Activated gamma-delta T cell treated with anti-CD3 and anti-CD28 coated beads, Interleukin-2, amount 50 U/mL, for 16 hours (primary cell): ENCODE measurements at places on chromosomes 6 and 20.

DNA sequence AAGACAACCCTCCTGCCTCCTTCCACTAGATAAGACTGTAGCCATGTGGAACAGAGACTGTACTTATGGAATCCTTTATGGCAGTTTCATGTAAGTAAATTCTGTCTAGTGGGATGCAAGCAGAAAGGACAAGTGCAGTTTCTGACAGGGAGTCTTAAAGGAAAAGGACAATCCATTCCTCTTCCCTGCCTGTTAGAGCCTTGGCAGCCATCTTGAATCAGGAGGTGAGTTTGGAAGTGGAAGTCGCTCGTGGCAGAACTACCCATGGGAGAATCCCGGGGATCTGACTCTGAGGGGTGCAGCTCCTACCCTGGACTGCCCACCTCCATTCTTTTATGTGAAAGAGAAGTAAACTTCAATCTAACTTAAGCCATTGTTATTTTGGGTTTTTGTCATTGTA, 61.4 kb upstream of the AKAP12 start:
- no peak for DNase-seq

DNA sequence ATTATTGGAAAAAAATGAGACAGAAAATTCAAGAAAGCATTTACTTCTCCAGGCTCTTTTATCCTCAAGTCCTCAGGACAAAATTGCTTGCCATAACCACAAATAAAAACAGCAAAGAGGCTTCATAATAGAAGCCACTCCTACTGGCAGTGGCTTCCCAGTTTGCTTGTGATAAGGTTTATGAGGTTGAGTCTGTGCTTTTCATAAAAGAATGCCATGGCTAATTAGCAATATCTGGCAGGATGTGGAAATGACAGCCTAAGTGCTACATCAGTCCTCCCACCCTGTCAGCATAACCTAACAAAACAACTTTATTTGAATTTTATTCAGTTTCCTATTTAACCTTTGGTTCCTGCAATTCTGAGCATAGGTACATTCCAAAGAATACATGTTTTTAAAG, 80.9 kb upstream of the HTR1E start:
- DNase-seq, result no peak

DNA sequence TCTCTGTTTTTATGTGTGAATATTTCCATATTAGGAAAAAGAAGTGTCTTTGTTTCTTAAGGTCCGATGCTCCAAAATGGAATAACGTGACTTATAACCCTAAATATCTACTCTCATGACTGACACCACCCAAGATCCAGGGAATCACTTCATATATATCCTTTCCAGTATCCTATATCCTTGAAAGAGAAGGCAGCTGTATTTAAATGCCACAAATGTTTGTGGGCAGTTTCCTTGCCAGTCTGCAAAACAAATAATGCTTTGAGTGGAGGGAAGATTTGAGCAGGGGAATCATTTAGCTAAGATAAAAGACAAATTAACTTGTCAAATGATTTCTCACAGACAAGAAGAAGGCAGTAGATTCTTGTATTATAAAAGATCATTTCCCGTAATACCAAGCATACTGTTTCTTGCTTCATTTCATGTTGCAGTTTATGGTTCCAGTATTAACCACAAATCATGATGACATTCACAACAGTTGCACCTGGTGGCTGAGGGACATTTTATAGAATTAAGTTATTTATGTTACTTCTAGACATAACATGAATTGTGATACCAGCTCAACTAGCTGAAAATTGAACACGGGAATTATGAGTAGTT, 30.0 kb upstream of the FABP7 start:
- DNase-seq, result no peak

- DNase-seq, result no peak
Measured at GRCh38 chr6:97304701-97305100, 21.7 kb upstream of the MMS22L start.

DNA sequence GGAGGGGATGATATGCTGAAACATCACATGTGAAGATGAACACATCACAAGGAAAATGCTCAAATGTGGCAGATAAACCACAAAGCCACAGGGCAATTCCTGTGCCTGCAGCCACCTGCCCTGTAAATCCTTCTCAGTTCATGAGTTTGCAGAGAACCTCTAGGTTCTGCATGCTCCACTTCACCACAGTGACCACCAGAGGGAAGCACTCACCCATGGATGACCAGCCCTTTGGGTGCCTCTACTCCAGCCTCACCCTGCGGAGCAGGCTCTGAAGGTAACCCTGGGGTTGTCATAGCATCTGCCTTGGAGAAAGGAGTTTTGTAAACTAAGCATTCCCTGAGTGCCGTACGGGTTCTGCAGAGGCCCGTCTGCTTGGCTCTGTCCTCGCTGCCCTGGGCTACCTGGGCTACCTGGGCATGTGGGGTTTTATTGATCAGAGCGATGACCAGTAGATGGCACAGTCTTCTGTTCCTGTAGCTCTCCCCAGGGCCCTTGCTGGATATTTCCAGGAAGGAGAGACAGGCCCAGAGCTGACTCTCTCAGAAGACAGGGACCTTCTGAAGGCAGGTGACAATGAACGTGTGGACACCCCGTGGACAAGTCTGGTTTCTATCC, 31.7 kb upstream of the CST1 start:
- DNase-seq, result no peak

GRCh38 chr6:84074988-84075781, 41.6 kb downstream of the MRAP2 start:
- DNase-seq, result no peak

GRCh38 chr20:23361119-23361475, 885 bp upstream of the GZF1 start:
- no peak for DNase-seq

DNA sequence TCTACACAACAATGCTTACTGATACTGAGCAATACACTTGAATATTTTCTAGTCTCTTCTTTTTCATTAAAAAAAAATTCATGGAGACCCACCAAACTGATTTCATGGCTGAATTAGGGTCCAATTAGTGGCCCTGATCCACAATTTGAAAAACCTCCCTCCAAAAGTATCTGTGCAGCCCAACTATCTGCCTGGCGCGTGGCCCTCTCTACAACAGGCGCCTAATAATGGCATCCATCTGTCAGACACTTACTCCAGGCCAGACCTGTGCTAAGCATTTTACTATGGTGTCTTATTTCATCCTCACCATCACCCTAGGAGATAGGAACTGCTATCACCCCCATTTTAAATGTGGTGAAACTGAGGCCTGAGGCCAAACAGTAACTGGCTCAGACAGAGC, 14.0 kb downstream of the TFEB start:
- DNase-seq, result no peak

DNA sequence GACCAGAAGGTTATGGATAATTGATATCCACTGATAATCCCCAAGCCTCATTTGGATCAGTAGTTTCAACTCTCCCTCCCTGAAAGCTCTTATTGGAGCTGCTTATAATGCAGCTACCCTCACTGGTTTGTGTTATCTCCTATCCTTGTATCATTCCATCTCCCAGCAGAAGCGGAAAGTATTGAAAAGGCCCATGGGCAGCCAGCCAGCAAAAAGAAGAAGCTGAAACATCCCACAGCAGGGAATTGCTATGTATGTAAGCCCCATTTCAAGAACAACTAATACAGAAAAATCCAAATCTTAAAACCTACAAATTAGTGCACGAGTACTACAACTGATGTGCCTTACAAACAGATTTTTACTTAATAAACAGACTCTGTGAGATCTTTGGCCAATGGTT, 269.0 kb upstream of the ECI2 start:
- DNase-seq, result no peak

- no peak for DNase-seq
Measured at GRCh38 chr6:143726015-143726647, 48.4 kb downstream of the PHACTR2 start.

DNA sequence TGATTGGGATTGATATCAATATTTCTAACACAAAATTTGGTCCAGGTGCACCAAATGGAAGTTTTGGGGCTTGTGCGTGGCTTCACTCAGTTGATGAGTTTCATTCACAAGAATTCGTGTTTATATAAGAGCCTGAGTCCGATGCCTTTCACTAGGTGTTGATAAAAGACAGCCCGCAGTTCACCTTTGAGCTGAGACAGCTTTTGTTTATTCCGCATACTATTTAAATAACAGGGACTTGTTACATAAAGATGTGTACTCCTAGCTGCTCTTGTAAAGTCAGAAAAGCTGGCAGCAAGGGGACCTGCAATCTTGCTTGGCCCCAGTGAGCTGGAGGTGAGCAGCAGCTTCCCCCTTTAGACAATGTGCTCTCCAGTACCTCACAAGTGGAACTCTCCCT, 19.0 kb upstream of the NRN1 start:
- DNase-seq, result no peak

DNA sequence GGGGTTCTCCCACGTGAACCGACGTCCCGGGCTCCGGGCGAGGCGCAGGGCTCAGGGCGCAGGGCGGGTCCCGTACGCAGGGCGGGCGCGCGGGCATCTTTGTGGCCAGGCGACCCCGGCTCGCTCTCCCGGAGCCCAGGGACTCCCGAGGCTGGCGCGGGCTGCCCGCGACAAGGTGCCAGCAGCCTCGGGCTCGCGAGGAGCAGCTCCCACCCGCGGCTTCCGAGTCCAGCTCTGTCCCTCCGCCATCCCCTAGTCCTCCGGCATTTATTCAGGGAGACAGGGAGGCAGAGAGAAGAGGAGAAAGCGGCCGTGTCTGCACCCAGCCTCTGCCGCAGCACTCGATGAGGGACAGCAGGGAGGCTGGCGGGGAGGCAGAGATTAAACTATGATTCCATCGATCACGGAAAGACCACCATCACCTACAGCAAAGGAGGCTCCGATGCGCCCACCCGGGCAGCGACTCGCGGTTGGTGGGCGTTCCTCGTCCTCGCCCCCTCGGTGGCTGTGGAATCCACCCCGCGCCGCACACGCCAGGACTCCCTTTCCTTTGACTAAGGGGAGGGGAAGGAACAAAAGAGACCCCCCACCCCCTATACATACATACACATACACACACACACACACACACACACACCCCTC, 1.1 kb downstream of the RGS17 start:
- DNase-seq, result no peak

DNA sequence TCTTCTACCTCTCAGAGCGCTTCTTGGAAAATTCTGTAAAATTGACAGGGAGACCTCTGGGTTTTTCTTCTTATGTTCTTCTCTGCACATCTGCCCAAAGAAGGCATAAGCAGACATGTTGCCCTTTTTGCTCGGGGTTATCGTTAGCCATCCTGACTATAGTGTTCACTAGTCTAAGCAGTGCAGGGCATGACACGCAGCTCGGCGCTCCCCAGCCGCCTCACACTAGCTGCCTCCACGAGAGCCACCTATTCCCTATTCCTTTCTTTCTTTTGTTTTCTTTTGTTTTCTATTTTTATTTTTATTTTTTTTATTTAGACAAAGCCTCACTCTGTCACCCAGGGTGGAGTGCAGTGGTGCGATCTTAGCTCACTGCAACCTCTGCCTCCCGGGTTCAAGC, 100.2 kb upstream of the OPRM1 start:
- no peak for DNase-seq

GRCh38 chr6:139597771-139598755, 223.6 kb upstream of the CITED2 start:
- no peak for DNase-seq

DNA sequence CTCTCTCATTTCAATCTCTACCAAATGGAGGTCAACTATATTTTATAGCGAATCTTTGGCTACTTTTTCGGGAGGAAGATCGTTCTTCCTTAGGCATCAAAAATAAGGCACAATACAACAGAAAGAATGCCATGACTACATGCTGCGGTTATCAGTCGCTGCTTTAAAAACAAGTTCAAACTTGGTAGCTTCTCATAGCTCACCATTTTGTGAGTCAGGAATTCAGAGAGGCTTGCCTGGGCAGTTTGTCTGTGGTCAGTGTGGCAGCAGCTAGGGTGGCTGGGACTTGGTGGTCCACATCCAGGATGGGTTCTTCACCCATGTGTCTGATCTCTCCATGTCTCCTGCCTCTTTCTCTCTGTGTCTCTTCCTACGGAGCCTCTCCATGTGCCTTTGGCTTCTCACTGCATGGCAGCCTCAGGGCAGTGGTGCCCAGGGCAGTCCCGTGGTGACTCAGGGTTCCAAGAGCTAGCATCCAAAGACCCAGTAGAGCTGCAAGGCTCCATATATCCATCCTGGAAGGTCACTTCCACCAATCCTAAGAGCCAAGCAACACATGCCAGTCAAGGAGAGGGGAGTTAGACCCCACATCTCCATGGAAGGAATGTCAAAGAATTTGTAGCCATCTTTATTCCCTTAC, 10.4 kb downstream of the SCML4 start:
- no peak for DNase-seq

DNA sequence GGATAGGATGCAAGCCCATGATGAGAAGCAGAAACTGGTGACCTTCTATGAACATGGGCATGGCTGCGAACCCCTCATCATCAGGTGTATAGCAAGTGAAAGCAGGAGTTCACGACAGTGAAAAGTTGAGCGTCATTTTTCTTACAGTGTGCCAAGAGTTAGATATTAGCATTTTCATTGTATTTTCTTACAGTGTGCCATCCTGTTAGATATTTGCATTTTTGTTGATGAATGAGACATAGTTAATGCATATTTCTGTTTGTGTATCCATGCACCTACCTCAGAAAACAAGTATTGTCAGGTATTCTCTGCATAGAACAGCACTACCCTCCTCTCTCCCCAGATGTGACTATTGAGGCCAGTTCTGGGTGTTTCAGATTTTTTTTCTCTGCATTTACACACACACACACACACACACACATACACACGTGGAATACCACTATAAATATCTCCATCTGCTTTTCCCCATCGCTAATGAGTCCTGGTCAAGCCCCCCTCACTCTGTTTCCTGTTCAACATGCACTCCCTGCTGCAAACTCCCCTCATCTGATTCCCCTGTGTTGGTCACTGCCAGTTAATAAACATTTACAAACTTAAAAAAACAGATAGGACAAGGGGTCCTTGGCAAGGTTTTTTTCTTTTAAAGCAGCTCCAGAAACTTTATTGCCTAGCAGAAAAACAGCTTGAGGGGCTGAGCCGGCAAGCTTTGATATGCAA, 41.7 kb downstream of the PLN start:
- no peak for DNase-seq

DNA sequence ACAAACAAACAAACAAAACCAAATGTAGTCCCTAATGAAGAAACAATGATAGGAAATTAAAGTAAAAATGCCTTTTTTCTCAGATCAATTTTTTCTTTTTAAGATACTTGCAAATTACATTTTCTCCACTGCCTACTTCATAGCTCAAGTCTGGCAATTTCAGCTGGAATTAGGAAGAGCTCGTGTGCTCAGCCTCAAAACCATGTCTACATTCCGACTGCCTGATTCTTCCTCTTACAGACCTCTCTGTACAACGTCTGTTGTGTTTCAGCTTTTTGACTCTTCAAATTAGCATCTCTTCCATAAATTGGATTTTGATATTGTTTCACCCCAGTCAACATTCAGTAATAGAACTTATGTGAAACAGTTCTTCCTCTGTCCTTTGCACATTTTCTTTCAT, 9.3 kb upstream of the EDN1 start:
- DNase-seq, result no peak

DNA sequence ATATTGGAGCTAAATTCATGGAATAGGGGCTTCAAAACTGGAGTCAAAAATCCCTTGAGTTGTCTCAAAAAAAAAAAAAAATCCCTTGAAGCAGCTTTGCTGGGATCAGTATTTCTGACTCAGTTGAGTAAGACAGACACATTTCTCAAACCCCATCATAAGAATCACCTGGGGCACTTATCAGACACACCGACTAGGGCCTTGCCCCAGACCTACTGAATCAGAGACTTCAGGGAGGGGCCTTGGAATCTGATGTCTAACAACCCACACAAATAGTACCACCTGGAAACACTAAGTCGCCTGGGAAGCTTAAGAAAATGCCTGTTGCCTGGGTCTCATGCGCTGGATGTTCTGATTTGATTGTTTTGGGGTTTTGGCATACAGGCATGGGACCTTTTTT, 44.9 kb upstream of the RNF144B start:
- no peak for DNase-seq
